Esophagus squamous epithelium (tissue), 5 donors: ENCODE measurements at places on chromosomes 5 and 9.

- H3K27me3 ChIP-seq, result no peaks in the 10 kb centered on the region
- H3K4me3 ChIP-seq, result no peak overlapping the region
- no peak overlapping the region for H3K27ac ChIP-seq
- no peaks in the 10 kb centered on the region for H3K4me1 ChIP-seq
Observed at GRCh38 chr9:106657926-106658325, 205.0 kb upstream of the ZNF462 start.

GRCh38 chr5:4995014-4995413 is 145.1 kb upstream of the ADAMTS16 start:
- H3K4me3 ChIP-seq, result no peak overlapping the region
- no peaks in the 10 kb centered on the region for H3K27me3 ChIP-seq
- no peak overlapping the region for H3K27ac ChIP-seq
- no peaks in the 10 kb centered on the region for H3K36me3 ChIP-seq

- no peaks in the 10 kb centered on the region for H3K4me1 ChIP-seq
- DNase-seq, result no peak
- H3K36me3 ChIP-seq, result no peaks in the 10 kb centered on the region
- H3K4me3 ChIP-seq, result no peak overlapping the region
- H3K27me3 ChIP-seq, result no peaks in the 10 kb centered on the region
Observed at GRCh38 chr5:166436872-166437271, 1854.6 kb upstream of the WWC1 start.

DNA sequence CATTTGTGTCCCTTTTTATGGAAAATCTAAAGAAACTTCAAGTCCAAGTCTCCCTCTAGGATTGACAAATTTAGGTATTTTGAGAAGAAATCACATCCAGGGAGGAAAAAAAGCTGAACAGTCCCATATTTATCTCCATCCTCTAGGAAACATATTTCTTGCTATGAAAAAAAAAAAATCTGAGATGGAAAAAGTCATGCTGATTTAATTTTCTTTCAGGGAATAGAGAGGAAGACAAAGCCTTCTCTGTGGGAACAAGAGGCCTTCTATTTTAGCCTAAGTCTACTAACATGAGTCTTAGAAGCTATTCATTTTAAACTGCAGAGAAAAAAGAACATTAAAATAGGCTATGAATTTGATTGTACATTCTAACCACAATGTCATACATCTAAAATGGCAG is 63.1 kb upstream of the CDK5RAP2 start:
- no peaks in the 10 kb centered on the region for H3K36me3 ChIP-seq
- no peak for DNase-seq
- H3K27ac ChIP-seq, result no peak overlapping the region
- H3K4me1 ChIP-seq, result no peaks in the 10 kb centered on the region
- H3K4me3 ChIP-seq, result no peak overlapping the region

GRCh38 chr9:93023521-93023815 is 35.0 kb upstream of the SUSD3 start:
- no peak overlapping the region for H3K27ac ChIP-seq
- no peaks in the 10 kb centered on the region for H3K27me3 ChIP-seq
- H3K4me3 ChIP-seq, result no peak overlapping the region
- H3K36me3 ChIP-seq, result no peaks in the 10 kb centered on the region
- H3K4me1 ChIP-seq, result no peaks in the 10 kb centered on the region

GRCh38 chr9:87035879-87036278 is 88.6 kb upstream of the GAS1 start:
- no peak overlapping the region for H3K27ac ChIP-seq
- no peak for DNase-seq
- H3K36me3 ChIP-seq, result no peaks in the 10 kb centered on the region
- H3K27me3 ChIP-seq, result no peaks in the 10 kb centered on the region
- H3K4me1 ChIP-seq, result peaks cover 11% of the 10 kb centered on the region

- H3K27ac ChIP-seq, result no peak overlapping the region
- H3K4me1 ChIP-seq, result no peaks in the 10 kb centered on the region
- no peak overlapping the region for H3K4me3 ChIP-seq
Observed at GRCh38 chr9:29044959-29045358, 1471.7 kb upstream of the C9orf72 start.

DNA sequence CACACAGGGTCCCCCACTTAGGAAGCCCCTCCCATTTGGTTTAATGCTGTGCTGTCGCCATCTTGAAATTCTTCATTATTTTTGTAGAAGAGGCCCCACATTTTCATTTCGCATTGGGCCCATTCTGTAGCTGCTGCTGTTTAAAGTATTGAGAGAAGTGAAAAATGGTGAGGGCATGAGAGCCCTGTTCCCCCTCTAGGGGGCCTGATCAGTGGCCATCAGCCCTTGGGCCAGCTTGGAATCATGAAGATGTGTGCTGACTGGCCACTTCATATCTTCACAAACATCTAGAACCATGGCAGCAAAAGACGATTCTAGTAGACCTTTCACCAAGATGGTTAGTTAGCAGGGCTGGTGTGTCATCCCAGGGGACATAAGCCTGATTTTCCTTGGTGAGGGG is 3.3 kb downstream of the TMEM268 start:
- DNase-seq, result no peak
- no peaks in the 10 kb centered on the region for H3K27me3 ChIP-seq
- no peak overlapping the region for H3K4me3 ChIP-seq
- peaks cover 35% of the 10 kb centered on the region for H3K4me1 ChIP-seq
- H3K36me3 ChIP-seq, result peaks cover 6% of the 10 kb centered on the region

GRCh38 chr5:150618163-150618562 is 22.3 kb upstream of the SYNPO start:
- H3K4me1 ChIP-seq, result peaks cover 61% of the 10 kb centered on the region
- no peak for DNase-seq
- no peak overlapping the region for H3K4me3 ChIP-seq

DNA sequence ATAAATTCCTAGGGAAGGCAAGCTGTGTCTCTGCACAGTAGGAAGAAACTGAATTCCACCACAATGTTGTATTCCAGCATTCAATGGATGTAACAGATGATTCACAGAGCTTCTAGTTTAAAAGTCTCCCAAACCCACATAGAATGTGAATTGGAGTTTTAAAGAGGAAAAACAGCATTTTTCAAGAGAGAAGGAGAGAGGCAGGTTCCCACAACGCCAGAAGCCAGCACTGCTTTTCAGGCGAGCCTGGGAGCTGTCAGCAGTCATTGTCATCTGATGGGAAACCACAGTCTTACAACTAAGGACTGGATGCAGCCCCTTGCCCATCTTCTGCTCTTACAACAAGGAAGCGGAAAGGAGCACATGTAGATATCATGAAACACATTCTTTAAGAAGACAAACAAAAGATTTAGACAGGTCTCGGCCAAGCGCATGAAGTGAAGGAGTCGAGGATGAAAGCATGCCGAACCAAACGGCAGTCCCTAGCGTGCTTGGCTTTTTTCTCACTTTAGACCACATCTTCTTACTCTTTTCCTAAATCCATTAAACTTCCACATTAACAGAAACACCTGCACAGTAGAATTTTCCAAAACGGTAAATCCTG is 638 bp downstream of the DIRAS2 start:
- peaks cover 13% of the 10 kb centered on the region for H3K4me1 ChIP-seq
- DNase-seq, result no peak
- no peak overlapping the region for H3K27ac ChIP-seq
- no peaks in the 10 kb centered on the region for H3K36me3 ChIP-seq
- H3K27me3 ChIP-seq, result no peaks in the 10 kb centered on the region

DNA sequence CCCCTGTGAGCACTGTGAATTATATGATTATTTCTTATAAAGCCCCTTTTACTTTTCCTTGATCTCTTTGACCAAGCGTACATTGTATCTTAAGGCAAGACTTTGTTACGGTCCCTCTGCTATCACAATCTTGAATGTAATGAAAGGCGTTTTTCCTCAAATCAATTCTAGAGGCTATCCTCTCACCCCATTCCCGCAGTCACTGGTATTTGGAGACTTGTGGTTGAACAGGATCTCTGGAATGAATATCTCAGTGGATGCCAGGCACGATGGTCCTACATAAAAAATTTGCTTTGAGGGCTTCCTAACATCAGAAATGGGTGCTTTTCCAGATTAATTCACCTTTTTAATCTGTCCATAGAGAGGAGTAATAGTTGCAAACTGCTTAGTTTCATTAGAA is 151.4 kb upstream of the PAPPA start:
- H3K27ac ChIP-seq, result peak overlapping the region; percentile 41
- DNase-seq, result no peak
- no peaks in the 10 kb centered on the region for H3K4me1 ChIP-seq
- H3K36me3 ChIP-seq, result no peaks in the 10 kb centered on the region
- H3K27me3 ChIP-seq, result no peaks in the 10 kb centered on the region
- H3K4me3 ChIP-seq, result no peak overlapping the region

GRCh38 chr9:114968671-114969070 is 38.3 kb upstream of the TNFSF8 start:
- no peak for DNase-seq
- no peak overlapping the region for H3K27ac ChIP-seq
- H3K27me3 ChIP-seq, result peaks cover 5% of the 10 kb centered on the region
- H3K36me3 ChIP-seq, result no peaks in the 10 kb centered on the region
- no peak overlapping the region for H3K4me3 ChIP-seq

DNA sequence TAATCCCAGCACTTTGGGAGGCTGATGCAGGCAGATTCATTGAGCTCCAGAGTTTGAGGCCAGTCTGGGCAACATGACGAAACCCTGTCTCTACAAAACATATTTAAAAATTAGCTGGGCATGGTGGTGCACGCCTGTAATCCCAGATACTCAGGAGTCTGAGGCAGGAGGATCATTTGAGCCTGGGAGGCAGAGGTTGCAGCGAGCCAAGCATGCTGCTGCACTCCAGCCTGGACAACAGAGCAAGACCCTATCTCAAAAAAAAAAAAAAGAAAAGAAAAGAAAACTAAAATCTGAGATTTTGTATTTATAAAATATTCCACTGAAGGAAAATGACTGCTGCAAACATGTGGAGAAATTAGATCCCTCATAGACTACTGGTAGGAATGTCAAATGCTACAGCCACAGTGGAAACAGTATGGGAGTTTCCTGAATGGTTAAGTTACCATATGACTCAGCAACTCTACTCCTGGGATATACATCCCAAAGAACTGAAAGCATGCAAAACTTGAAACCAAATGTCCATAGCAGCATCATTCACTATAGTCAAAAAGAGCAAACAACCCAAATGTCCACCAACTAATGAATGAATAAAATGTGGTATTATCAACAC is 106.1 kb downstream of the UBAP2 start:
- no peak overlapping the region for H3K4me3 ChIP-seq
- no peaks in the 10 kb centered on the region for H3K27me3 ChIP-seq
- H3K4me1 ChIP-seq, result peaks cover 10% of the 10 kb centered on the region
- no peaks in the 10 kb centered on the region for H3K36me3 ChIP-seq
- DNase-seq, result no peak

DNA sequence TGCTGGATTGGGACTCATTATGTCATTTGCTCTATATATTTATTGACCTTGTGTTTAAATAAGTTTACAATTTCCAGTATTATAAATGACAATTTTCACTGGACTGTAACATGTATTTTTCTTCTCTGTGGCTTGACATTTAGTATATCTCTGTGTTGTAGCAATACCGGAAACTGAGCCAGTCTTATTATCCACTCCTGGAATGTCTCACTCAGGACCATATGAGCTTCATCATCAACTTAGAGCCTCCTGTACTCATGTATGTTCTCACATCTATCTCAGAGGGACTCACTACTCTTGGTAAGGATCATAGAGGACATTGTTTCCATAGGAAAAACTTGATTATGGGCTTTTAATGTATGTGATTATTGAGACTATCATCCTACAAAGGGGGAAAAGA is 66.5 kb upstream of the TLX3 start:
- H3K27me3 ChIP-seq, result no peaks in the 10 kb centered on the region
- no peak overlapping the region for H3K4me3 ChIP-seq
- no peak for DNase-seq
- no peak overlapping the region for H3K27ac ChIP-seq

- H3K4me3 ChIP-seq, result no peak overlapping the region
- DNase-seq, result no peak
- no peaks in the 10 kb centered on the region for H3K36me3 ChIP-seq
- H3K4me1 ChIP-seq, result no peaks in the 10 kb centered on the region
Observed at GRCh38 chr5:122262103-122262502, 49.9 kb upstream of the SNCAIP start.

GRCh38 chr5:157347301-157348048 is 81.6 kb downstream of the CYFIP2 start:
- H3K27ac ChIP-seq, result no peak overlapping the region
- H3K27me3 ChIP-seq, result no peaks in the 10 kb centered on the region
- no peak for DNase-seq
- H3K36me3 ChIP-seq, result no peaks in the 10 kb centered on the region

GRCh38 chr9:112012026-112012902 is 115.7 kb downstream of the UGCG start:
- H3K27me3 ChIP-seq, result no peaks in the 10 kb centered on the region
- no peak for DNase-seq
- no peak overlapping the region for H3K4me3 ChIP-seq
- peaks cover 13% of the 10 kb centered on the region for H3K4me1 ChIP-seq

GRCh38 chr5:28110781-28111180 is 1072.4 kb upstream of the CDH9 start:
- H3K4me3 ChIP-seq, result no peak overlapping the region
- DNase-seq, result no peak
- no peaks in the 10 kb centered on the region for H3K36me3 ChIP-seq
- H3K27ac ChIP-seq, result no peak overlapping the region
- no peaks in the 10 kb centered on the region for H3K27me3 ChIP-seq

DNA sequence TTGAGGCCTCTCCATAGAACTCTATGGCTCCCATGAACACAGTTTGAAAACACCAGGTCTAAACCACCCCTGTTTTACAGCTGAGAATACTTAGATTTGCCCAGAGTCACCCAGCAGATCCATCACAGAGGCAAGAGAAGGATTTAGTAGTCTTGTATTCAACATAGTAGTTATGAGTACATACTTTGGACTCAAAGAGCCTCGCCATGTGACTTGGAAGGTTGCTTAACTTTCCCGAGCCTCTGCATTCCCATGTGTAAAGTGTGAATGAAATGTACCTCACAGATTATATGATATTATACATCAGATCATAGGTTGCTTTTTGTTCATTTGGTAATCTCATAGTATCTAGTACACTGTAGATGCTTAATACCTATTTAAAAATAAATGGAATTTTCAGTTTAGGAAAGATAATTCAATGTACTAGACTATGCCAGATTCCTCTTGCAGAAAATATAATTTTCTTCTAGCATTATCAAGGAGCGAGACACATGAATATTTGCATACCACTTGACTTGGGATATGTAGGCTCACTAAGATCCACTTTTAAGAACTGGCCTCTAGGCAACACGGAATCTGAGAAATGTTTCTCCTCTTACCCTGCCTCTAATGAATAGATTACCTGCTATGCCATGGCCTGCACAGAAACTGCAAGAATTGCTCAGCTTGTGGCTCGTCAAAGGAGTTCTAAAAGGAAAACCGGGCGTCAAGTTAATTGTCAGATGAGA is 18.6 kb downstream of the TDRD7 start:
- no peak overlapping the region for H3K4me3 ChIP-seq
- H3K27me3 ChIP-seq, result no peaks in the 10 kb centered on the region
- H3K36me3 ChIP-seq, result peaks cover 69% of the 10 kb centered on the region
- no peaks in the 10 kb centered on the region for H3K4me1 ChIP-seq
- no peak overlapping the region for H3K27ac ChIP-seq

GRCh38 chr5:150780187-150780692 is 1.7 kb downstream of the SMIM3 start:
- peaks cover 45% of the 10 kb centered on the region for H3K4me1 ChIP-seq
- H3K4me3 ChIP-seq, result peak overlapping the region; percentile 87
- no peak for DNase-seq
- H3K36me3 ChIP-seq, result no peaks in the 10 kb centered on the region
- H3K27ac ChIP-seq, result peak overlapping the region; percentile 91
- no peaks in the 10 kb centered on the region for H3K27me3 ChIP-seq
